ENCODE measurements at places on chromosomes 12 and 14.

DNA sequence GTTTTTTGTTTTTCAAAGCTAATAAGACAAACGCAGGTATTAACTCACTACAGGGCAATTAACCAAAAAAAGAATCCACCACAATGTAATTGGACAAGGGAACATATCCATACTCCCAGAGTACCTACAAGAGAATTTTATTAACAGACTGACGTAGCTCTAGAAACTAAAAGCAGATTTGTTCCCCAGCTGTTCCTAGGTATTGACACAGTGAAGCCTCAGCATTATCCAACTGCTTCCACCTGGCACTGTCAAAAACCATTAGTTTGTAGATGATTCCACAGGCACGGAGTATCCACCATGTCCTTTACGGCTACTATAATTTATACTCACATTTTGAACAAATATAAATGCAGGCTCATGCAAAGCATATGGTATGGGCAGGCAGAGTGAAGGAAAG, 22.3 kb downstream of the PPM1H start:
- peak; percentile 27 for DNase-seq

- no peak for DNase-seq
Measured at GRCh38 chr14:51681411-51681810, 29.7 kb downstream of the FRMD6 start.

GRCh38 chr12:15206831-15207389, 14.3 kb downstream of the RERG start:
- no peak for DNase-seq

DNA sequence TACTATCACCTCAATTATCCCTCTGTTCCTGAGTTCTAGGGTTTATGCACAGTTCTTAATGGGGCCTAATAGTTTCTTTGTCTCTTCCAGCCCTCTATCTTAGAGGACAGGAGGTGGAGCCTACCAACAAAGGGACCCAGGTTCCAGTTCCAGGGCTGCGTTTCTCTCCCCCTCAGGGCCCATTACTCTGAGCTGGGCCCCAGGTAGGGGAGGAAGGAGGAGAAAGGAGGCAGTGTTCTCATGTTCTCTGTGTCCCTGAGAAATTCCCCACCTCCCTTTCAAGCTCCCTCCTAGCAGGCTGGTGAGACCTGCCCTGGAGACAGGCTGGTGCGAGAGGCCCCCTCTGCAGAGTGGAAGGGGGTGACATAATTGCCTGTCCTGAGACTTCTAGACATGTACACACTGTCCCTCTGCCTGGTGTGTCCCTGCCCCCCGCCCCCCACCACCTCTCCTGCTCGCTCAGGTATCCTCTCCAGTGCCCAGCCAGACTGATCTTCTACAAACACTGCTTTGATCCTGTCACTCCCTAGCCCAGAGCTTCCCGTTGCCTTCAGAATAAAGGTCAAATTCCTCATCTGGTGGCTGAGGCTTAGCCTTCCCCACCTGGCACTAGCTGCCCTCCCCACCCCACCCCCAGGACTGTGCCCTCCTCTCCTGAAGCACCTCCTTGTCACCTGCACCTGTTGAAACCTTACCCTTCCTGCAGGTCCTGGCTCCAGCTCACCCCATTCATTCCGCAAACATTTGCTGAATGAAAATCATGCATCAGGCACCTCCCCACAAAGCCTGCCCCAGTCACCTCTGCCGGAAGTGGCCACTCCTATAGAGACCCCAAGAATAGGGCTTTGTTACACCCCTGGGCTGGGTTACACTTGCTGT, 21.1 kb upstream of the KRT8 start:
- peak; percentile 89 for DNase-seq

GRCh38 chr14:50087341-50088116, 28.8 kb downstream of the VCPKMT start:
- DNase-seq = no peak

DNA sequence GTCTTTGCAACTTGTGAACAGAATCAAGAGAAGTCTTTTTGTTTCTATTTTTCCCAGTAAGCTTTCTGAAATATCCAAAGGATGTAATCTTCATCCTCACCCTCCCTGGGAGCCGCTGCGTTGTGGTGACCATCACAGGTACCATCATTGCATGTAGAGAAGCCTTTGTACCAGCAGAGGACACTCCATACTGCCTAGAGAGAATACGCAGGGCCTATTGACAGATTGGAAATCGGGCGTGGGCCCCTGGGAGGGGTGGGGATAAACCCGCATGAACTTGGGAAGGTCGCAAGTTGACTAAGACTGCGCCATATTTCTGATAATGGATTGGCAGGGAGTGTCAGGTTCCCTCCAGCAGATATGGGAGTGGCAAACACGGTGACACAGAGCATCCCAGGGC, 12.7 kb downstream of the KRT1 start:
- DNase-seq = no peak

DNA sequence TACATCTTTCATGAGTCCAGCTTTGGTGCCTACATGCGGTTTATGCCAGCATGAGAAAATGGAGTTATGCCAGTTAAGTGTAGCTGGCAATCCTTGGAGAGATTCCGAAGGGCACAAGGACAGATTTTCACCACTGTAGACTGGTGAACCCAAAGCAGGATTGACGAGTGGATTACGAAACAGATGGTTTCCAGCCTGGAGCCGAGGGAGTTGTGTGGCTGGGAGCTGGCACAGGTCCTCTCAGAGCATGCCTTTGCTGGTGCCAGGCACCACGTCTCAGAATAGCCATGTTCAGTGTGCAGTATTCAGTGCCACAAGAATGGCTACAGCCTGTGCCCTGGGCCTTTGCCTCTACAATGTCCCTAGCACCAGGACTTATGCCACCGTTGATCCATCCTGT, 13.2 kb downstream of the KCNH3 start:
- no peak for DNase-seq

GRCh38 chr12:110670161-110670701, 18.7 kb downstream of the HVCN1 start:
- DNase-seq = no peak

GRCh38 chr14:22152161-22152870, 436.7 kb downstream of the DAD1 start:
- DNase-seq = no peak

DNA sequence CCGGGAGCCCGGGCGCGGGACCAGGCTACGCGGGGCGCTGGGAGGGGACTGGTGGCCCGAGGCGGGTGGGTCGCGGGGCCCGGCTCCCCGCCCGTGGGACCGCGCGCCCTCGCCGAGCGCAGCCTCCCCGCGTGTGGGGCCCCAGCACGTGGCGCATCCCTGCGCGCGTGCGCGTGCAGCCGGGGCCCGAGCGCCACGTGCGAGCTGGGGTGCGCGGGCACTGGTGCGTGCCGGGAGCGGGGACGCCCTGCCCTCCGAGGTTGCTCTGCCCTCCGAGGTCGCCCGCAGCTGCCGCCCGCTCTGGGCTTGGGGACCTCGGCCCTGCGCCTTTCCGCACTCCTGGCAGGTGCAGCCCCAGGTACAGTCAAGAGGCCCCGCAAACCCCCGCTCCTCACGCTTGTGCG, 365 bp upstream of the CCDC88C start:
- peak; percentile 80 for DNase-seq

- DNase-seq = no peak
Measured at GRCh38 chr12:123232472-123232806, 502 bp downstream of the MPHOSPH9 start.

DNA sequence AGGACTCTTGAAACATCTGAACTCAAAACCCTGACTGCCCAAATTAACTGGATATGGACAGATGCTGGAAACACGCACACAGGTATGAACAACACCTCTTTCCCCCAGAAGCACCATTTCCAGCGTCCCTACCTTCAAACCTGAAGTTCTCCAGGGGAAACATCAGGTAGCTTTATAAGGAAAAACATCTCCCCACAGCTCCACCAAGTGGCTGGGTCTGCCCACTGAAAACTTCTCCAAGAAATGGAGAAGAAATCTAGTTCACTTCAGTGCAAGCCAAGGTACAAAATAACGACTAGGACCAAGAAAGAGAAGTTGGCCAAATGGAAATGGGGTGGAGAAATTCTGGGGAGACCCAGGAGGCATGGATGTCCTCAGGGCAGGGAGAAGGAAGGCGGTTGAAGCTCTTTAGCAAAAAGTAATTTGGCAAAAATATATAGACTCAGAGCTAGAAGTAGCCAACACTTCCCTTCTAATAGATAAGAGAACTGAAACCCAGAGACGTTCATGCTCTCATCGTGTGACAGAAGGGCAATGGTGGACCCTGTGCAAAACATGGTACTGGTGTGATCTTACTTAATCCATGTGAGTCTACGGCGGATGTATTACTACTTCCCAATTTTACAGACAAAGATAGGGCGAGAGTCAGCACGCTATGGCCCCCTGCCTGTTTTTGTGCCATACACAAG, 10.5 kb upstream of the NUAK1 start:
- DNase-seq = no peak

DNA sequence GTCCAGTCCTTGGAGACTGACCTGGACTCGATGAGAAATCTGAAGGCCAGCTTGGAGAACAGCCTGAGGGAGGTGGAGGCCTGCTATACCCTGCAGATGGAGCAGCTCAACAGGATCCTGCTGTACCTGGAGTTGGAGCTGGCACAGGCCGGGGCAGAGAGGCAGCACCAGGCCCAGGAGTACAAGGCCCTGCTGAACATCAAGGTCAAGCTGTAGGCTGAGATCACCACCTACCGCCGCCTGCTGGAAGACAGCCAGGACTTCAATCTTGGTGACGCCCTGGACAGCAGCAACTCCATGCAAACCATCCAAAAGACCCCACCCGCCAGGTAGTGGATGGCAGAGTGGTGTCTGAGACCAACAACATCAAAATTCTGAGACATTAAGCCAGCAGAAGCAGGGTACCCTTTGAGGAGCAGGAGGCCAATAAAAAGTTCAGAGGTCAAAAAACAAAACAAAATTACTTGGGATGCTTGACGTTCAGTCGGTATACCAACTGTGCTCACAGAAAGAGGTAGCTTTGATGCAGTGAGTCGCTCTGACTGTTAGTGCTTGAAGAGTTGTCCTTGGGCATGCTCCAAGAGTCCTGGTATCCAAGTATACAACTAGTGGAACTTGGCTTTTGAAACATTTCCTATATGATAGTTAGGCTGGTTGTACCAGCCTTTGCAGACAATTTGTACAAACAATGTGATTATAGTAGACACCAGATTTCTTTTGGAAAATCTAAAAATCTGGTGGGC, 4.8 kb downstream of the MED6 start:
- DNase-seq = no peak

GRCh38 chr12:115308918-115309317, 624.9 kb upstream of the TBX3 start:
- no peak for DNase-seq

DNA sequence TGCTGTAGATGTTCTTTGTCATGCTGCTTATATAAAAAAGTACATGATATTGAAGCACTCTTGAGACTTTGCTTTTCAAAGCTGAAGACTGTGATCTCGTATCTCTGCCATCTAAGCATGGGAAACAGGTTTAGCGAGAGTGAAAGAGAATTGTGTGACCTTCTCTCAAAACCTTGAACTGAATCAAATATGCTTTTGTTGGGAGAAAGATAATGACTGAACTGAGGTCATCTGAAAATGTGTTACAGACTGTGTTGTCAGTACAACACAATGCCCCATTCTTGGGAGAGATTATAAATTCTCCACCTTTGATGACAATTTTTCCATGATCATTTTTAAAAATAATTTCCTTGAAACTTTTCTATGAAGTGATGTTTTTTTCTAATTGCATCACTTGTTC, 272.1 kb upstream of the SEL1L start:
- DNase-seq = no peak

DNA sequence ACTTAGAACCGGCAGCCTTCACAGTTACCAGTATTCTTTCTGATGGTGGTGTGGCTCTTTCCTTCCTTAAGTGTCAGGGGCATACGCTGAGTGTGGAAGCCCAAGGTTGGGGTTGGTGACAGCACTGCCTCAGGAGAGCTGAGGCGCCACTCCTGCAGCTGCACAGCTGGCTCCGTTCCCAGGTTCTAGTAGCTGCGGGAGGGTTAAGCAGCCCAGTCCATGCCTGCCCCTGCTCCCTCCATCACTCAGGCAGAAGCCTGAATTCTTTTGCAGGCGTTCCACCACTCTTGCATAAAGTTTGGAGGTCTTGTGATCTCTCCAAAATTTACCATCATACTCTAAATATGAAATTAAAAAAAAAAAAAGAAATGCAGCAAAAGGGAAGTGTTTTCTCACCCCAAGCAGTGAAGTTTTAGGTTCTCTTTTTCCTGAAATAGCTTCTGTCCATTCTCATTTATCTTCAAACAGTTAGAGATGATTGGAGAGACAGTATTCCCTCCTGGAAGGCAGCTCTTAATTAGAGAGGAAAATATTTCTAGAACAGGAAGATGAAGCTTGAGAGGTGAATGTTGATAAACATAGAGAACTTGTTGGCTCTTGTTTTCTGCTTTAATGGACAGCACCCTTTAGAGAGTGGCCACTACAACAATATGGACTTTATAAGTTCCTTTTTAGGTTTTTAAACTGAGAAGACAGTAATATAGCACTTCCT, 136.1 kb downstream of the FGD4 start:
- peak; percentile 74 for DNase-seq

GRCh38 chr12:50635857-50636256, 128.0 kb upstream of the ATF1 start:
- DNase-seq = no peak

DNA sequence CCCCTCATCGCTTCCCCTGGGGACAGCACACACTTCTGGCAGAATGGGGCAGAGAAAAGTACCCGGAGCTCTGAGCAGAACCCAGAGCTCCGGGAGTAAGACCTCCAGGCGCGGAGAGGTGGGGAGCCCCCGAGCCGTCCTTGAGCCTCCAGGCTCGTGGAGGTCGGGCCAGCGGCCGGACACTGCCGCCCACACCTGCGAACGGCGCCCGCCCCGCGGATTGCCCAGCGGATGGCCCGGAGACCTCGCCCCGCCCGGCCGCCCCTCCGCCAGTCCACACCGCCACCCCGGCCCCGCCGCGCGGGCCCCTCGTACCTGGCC, 344 bp downstream of the SPTLC2 start:
- no peak for DNase-seq

DNA sequence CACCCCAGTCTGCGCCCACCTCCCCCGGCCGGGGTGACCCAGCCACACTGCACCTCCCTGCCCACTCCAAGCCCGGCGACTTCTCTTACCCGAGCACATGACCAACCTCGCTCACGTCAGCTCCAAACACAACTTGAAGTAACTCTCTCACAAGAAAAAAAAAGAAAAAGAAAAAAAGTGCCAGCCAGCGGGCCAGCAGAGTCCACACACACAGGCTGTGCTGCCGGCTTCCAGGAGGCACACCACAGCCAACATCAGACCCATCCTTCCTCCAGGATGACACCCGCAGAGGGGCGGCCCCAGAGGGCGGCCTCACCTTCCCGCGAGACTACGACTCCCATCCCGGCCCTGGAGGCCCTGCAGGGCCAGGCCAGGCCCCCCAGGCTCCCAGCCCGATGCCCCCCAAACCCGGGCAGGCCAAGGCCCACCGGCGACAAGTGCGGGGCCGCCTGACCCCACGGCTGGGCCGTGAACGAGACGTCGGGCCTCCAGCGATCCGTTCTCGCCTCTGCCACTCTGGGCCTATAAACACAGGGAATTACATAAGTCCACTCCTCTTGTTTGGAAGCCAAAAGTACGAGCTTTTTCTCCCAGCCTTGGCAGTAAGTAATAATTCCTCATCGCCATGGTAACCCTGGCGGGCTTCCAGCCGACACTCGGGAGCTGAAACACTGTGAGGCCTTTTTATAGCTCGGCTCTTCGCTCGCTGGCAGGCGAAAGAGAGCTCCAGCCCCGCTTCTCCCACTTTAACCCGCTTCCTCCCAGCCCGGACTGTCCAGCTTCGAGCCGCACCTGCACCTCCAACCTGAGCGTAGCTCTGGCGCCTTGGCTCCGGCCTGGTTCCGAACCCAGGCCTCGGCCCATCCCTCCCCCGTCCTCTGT, 49.1 kb downstream of the NCOR2 start:
- DNase-seq = peak; percentile 98
